Neuronal stem cell (in vitro differentiated cells): ENCODE measurements at places on chromosomes 6 and 20.

- no peak for DNase-seq
These were observed 60.2 kb downstream of the F13A1 start for GRCh38 chr6:6260196-6260722.

GRCh38 chr6:27088068-27088467 is 159.4 kb upstream of the PRSS16 start:
- no peak for DNase-seq

- no peak for DNase-seq
These were observed 4.5 kb downstream of the NRN1 start for GRCh38 chr6:6002005-6002847.

- DNase-seq, result no peak
These were observed 42.2 kb upstream of the UST start for GRCh38 chr6:148704400-148705246.

GRCh38 chr20:10059006-10059405 is 24.2 kb downstream of the ANKEF1 start:
- no peak for DNase-seq

DNA sequence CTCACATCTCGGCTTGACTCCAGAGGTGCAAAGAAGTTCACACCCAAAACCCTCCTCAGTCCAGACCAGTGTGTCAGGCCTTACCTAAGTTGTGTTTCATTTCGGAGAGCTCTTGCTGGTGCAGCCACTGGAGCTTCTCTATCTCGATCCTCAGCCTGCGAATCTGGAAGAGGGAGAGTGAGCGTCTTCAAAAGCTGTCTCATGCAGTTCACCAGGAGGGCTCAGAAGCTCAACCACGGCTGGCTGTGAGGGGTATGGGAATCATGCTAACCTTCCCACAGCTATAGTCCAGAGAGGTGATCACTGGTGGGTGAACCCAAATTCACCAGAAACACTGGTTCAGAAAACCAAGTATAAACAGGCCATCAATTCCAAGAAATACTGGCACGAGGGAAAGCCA is 129.4 kb downstream of the ZMYND8 start:
- DNase-seq, result no peak

GRCh38 chr6:84847390-84848160 is 83.2 kb upstream of the TBX18 start:
- no peak for DNase-seq

DNA sequence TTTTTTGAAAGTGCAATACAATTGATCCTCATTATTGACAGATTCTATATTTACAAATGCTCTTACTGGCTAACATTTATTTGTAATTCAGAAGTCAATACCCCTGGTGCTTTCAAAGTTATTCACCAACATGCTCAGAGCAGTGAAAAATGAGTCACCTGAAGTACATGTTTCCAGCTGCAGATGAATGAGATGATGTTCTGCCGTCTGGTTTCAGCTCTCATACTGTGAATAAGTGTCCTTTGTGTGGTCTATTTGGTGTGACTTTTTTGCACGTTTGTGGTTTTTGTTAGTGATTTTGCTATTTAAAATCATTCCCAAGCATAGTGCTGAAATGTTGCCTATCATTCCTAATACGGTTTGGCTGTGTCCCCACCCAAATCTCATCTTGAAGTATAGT is 22.3 kb upstream of the EYA4 start:
- DNase-seq, result no peak

GRCh38 chr6:127737009-127737486 is 160.1 kb downstream of the C6orf58 start:
- peak; percentile 43 for DNase-seq

DNA sequence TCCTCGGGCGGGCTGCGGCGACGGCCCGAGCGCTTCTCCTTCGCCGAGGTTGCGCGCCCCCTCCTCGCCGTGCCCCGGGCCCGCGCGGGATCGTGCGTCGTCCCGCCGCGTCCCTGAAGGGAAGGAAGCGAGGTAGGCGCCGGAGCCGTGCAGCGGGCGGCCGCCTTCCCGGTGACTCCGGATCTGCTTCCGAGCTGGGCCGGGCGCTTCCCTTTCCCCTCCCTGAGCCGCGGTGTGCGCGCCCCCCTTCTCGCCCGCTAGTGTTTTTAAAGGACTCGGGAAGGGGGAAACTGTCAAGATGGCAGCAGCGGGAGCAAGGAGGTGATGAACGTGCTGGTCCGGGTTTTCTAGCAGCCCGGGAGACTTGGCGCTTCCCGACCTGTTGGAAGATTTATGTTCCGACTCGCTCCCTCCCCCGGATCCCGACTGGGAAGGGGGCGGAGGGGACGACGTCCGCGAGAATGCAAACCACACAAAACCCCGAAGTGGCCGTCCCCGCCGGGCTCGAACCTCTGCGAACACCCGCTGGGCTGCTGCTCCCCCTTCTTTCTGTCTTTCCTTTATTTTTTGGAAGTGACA is 744 bp upstream of the FOXO3 start:
- DNase-seq, result peak; percentile 73

GRCh38 chr20:32678948-32679347 is 5.2 kb upstream of the C20orf203 start:
- DNase-seq, result no peak

GRCh38 chr6:19009769-19010168 is 622.6 kb downstream of the RNF144B start:
- DNase-seq, result no peak

DNA sequence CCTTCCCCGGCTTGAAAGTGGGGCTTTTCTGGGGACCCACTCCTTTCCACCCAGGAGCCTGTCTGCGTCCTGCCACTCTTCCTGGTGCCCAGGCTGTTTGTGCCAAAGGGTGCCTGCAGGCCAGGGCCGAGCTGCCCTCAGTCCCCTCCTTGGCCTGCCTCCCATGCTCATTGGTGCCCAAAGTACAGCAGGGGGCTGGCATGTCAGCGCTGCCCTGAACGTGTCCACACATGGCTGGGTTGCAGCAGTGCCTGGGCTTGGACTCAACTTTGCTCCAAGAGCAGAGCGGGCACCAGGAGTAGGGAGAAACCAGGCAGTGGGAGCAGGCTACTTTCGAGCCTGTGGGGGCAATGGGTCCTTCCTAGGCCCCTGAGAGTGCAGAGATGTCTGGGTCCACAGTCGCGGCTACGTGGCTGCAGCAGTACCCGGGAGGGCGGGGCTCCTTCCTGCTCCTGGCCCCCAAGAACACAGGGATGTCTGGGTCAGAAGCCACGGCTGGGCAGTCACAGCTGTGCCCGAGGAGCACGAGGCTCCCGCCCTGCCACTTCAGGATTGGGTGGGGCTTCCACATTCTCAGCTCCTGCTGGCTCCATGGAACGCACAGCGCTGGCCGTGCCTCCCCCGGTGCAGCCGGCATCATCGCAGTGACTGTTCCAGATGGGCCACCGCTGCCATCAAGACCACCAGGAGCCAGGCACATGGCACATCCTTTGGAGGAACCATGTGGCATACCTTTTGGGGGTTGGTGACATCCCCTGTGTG is 50.0 kb upstream of the CLDN20 start:
- no peak for DNase-seq

- no peak for DNase-seq
These were observed 187.1 kb downstream of the SOX4 start for GRCh38 chr6:21780679-21781078.

- DNase-seq, result no peak
These were observed 148.6 kb downstream of the LRRC1 start for GRCh38 chr6:53943395-53943794.

- DNase-seq, result no peak
These were observed 239.2 kb downstream of the TPBG start for GRCh38 chr6:82602776-82603175.

GRCh38 chr6:144181639-144182038 is 31.3 kb downstream of the STX11 start:
- DNase-seq, result no peak

- DNase-seq, result no peak
These were observed 167.8 kb downstream of the WDR27 start for GRCh38 chr6:169534039-169534421.

DNA sequence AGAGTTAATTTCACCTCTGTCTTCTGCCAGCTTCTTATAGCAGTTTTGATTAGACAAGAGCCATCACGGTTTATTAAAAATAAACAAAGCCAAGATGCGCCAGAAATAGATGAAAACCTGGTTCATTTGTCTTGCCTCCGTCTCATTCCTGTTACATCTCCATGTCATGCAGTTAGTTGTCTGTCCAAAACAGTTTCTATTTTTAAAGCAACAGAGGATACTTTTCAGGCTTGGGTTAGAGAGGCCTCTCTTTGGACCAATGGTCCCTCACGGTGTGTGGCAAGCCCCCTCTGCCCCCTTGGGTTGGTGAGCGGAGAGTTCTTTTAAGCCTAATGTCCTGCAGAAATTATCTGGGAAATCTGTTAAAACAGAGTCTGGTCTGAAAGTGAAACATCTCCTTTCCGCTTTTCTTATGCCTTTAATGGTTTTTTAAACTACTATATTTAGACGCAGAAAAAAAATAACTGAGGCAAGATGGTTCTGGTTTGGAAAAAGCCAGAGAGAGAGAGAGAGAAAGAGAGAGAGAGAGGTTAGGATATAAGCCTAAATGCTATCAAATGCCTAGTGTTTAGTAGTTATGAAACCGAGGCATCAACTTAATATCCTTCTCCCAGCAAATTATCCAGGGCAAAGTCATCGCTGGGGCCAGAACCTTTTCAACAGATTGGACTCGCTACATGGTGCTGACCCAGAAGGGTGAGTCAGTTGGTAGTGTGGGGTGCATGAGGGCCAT is 64.5 kb downstream of the ZDHHC14 start:
- no peak for DNase-seq

GRCh38 chr6:7392402-7392801 is 2.8 kb downstream of the RIOK1 start:
- DNase-seq, result no peak

GRCh38 chr6:53326372-53327016 is 22.3 kb downstream of the ELOVL5 start:
- DNase-seq, result no peak

- peak; percentile 43 for DNase-seq
These were observed 26.7 kb upstream of the SRC start for GRCh38 chr20:37319151-37319671.

GRCh38 chr20:34539756-34540155 is 18.8 kb upstream of the MAP1LC3A start:
- no peak for DNase-seq

DNA sequence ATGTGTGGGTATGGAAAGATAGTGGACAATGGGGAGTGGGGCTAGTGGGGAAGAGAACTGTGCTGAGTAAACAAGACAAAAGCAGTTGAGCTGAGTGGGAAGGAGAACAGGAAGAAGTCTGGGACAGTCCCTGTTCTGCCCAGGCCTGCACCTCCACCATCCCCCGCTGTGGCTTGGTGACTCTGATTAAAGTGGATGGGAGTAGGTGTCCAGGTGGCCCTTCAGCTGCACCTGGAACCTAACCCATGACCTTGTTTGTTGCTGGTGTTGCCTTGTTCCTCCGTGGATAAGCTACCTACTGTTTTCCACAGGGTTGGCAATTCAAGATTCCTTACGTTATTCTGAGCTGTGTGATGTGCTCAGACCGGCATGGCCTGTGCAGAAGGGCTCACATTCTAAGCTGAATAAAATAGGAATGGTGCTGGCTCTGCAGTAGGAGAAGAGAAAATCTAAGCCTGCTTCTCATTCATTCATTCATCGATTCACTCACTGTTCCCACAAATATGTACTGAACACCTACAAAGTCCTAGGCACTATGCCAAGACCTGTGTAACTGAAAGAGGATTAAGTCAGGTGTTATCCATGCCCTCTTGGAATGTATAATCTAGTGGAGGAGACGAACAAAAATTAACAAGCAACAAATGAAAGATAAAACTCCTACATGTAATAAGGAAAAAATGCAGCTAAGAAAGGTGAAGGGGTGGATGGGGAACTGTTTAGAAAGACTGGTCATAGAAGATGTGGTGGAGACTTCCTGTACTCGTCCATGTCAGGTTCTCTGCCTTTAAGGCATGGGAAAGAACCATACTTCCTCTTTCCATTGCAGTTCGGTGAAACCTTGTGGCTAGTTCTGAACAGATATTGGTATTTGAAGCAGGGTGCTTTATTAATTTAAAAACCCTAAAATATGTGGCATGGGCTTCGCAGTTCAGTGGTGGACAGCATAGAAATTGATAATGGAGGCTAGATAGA is 10.1 kb upstream of the CALHM6 start:
- DNase-seq, result no peak

DNA sequence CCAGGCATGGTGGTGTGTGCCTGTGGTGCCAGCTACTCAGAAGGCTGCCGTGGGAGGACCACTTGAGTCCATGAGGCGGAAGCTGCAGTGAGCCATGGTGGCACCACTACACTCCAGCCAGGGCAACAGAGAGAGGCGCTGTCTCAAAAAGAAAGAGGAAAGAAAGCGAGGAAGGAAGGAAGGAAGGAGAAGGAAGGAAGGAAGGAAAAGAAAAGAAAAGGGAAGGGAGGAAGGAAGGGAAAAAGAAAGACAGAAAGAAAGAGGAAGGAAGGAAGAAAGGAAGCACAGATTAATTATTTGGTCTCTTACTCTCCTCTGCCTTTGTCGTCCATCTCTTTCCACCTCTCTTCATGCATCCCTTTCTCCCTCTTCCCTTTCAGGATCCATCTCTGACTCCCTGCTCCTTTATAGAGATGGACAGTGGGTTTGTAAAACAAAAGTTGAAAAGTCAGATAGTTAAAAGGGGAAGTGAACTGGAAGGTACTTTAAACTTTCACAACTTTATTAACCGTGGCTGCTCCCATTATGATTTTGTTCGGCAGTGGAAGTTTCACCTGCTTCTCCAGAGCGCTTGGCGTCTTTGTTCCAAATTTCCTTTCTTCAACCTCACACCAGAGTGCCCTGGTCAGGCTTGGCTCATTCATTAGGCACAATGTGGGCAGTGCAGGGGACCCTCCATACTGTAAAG is 1.5 kb downstream of the HLA-DQA1 start:
- DNase-seq, result no peak

GRCh38 chr6:7705483-7705882 is 20.4 kb upstream of the BMP6 start:
- DNase-seq, result no peak

- no peak for DNase-seq
These were observed 119.2 kb upstream of the CCN2 start for GRCh38 chr6:132070356-132070755.

DNA sequence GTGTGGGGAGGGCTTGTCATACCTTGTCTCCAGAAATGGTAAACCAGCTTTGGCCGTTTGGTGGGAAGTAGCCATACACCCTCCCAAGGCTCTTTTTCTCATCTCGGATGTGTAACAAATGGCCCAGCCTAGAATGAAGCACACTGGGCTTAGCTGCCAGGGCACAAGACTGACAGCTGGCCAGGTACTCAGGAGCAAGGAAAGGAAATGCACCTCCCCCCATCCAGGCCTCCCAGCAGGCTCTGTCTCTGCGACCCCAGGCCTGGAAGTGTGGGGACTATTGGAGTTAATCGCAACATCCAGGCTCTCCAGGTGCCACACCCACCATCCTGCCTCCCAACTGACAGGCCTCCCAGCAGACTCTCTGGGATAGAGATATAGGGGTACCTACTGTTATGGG is 43.0 kb downstream of the MRS2 start:
- DNase-seq, result no peak

DNA sequence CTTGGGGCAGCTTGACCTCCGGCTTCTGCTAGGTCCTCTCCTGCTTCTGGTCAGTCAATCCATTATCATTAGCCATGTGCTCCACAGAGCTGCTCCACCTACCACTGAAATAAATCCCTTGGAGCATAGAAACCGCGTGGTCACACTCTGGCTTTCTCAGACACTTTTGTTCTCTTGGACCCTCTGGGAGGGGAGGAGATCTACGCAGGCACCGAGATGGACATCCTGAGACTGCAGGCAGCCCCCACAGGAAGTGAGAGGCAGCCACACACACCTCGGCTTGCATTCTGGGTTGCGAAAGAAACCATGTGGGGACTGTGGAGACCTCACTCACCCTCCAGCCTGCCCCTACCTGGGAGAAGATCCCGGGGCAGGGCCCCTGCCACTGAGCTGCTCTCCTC is 79.5 kb downstream of the FYN start:
- DNase-seq, result no peak
